Head of caudate nucleus (tissue), 42 donors: ENCODE measurements at places on chromosomes 3 and 15.

GRCh38 chr15:47412136-47412535, 305.2 kb upstream of the SEMA6D start:
- no peak for DNase-seq

GRCh38 chr3:58010562-58010961, 2.3 kb downstream of the FLNB start:
- no peak for DNase-seq

DNA sequence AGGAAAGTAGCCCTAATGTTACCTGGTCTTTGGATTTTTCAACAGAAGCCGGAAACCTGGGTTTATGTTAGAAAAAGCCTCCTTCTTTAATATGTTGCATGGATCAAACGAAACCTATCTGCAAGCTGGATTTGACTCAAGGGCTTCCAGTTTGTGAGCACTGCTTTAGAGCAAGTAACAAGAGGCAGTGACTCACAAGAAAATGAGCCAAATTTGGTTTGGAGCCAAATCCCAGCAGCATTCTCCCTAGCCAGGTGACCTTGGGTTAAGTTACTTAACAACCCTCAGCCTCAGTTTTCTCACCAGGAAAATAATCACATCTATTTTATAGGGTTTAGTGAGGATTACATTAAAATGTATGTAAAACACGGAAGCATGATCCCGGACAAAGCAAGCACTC, 215.2 kb upstream of the PRICKLE2 start:
- DNase-seq: no peak

GRCh38 chr3:50278880-50279224, at the start of gene LSMEM2:
Gene LSMEM2 (plus strand): TSS chr3:50279087. CDS start chr3:50279114, 27 bp downstream.
- no peak for DNase-seq

DNA sequence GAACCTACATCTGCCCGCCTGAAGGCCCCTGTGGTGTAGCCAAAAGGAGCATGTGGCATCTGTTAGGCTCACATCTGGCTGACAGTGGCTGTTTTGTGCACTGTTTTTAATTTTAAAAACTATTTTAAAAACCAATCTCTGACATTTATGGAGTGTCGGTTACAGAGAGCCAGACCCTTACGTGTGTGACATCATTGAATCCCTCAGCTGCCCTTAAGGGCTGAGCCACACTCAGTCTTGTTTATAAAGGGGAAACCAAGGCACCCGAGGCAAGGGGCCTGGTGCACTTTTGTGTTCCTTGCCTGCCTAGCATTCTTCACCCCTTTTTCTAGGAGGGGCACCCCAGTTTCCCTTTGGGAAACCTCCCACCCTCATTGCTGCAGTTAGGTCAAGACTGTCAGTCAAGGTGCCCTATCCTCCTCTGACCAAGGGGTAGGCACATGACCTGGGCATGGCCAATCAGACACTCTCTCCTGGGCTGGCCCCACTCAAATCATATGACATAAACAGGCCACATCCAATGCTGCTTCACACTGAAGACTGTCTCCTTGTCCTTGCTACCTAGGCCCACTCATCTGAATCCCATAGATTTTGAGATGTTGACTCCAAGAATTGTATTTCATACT, 105.3 kb downstream of the LSM3 start:
- DNase-seq: no peak

DNA sequence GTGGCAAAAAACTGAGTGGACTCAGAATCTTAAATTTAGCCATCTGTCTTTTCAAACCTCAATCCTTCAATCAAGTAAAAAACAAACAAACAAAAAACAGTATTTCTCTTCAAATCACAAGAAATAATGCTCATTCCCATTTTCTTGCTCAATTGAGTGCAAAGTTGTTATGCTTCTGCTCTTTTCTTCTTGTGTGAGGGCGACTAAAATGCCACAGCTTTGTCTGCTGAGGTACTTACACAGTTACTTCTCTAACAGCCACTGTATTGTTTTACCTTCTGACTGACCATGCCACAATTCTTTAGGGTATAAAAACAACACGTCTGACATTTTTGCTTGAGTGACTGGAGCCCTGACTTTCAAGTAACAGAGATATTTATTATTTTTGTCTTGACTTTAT, 617.4 kb downstream of the NAALADL2 start:
- no peak for DNase-seq

- DNase-seq: no peak
Measured at GRCh38 chr15:31925541-31925940, 104.8 kb upstream of the CHRNA7 start.

GRCh38 chr3:114454551-114455251, 160.9 kb downstream of the TIGIT start:
- peak; percentile 34 for DNase-seq

- no peak for DNase-seq
Measured at GRCh38 chr3:95813244-95813643, 1001.1 kb upstream of the EPHA6 start.

- DNase-seq: no peak
Measured at GRCh38 chr15:69848096-69848495, 249.6 kb downstream of the TLE3 start.

GRCh38 chr3:143464850-143465249, 345.3 kb downstream of the CHST2 start:
- DNase-seq: peak; percentile 8

DNA sequence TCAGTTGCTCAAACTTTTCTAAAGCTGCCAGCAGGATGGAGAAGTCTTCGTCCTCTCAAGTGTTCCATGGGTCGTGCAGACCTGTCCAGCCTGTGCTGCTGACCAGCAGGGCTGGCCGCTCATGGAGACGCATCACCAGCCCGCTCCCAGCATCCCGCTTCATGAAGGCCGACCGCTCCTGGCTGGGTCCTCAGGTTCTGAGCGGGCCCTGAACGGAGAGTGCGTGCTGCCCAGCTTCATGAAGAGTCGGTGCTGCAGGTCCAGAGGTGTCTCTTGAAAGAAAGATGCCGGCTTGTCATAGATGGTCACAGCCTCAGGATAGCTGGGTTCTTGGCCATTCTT, 75.8 kb upstream of the KCNAB1 start:
- DNase-seq: no peak

GRCh38 chr3:146780251-146780650, 175.1 kb upstream of the PLSCR5 start:
- no peak for DNase-seq

DNA sequence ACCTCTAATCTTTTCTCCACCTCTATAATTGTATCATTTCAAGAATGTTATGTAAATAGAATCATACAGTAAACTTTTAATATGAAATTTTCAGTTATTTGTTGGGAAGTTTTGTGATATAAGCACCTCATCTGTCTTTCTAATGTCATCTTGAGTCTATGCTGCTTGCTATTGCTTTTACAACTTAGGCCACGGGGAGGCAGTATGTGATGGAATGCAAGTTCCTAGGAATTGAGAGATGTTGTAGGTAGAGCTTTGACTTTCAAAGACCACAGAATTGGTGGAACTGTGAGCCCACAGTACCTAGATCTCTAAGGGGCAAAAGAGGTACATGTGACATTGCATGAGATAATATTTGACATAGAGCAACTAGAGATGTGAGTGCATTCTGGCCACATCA, 328.3 kb downstream of the MFSD1 start:
- DNase-seq: peak; percentile 26

GRCh38 chr3:114093596-114093995, 37.1 kb downstream of the QTRT2 start:
- peak; percentile 5 for DNase-seq

DNA sequence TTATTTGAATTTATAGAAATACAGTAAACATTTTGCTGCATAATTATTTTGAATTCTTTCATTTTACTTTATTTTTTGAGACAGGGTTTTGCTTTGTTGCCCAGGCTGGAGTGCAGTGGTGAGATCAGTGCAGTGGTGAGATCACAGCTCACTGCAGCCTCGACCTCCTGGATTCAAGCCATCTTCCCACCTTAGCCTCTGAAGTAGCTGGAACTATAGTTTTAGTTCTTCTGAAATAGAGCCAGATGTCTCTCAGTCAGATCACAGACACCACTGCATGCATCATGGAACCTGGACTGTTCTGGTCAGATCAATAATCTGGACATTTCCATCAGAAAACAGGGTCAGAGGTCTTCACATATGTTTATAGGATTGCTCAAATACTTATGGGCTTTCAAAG, 7.9 kb downstream of the RPLP1 start:
- no peak for DNase-seq

DNA sequence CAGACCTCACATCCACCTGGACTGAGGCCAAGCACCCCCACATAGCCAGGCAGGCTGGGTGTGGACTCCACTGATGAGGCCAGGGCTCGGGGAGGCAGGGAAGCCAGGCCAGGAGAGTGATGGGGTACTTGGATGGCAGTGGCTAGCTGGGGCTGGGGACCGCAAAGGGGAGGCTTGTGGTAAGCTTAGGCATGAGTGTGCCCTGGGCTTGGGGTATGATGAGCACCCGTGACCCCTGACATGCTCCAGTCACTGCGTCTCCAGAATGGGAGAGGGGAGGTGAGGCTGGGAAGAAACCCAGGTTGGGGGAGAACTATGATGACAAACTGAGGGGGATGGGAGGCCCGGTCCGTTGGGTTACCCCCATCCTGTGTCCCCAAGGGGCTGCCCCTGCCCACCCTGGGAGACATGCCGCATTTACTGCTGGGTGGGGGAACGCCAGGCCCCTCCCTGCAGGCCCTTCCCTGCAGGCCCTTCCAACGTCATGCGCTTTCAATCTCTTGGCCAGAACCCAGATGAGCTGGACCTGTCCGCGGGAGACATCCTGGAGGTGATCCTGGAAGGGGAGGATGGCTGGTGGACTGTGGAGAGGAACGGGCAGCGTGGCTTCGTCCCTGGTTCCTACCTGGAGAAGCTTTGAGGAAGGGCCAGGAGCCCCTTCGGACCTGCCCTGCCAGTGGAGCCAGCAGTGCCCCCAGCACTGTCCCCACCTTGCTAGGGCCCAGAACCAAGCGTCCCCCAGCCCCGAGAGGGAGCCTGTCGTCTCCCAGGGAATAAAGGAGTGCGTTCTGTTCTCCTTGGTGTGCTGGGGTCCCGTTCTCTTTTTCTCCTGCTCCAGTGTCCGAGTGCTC, 34.1 kb downstream of the TSPAN3 start:
- DNase-seq: peak; percentile 41

DNA sequence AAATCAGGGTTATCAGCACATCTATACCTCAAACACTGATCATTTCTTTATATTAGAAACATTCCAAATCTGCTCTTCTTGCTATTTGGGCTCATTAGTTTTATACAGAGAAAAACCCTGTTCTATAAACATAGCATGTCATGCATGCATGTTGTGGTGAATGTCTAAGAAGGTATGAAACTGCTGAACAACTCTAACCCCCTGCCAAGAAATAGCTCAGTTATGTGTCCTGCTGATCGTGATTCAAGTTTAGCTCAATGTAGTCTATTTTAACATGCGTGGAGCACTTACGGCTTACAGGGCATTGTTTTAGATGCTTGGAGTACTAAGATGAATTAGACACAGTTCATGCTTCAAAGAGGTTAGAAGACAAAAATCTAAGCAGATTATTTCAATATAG, 35.8 kb downstream of the MYH15 start:
- DNase-seq: no peak

DNA sequence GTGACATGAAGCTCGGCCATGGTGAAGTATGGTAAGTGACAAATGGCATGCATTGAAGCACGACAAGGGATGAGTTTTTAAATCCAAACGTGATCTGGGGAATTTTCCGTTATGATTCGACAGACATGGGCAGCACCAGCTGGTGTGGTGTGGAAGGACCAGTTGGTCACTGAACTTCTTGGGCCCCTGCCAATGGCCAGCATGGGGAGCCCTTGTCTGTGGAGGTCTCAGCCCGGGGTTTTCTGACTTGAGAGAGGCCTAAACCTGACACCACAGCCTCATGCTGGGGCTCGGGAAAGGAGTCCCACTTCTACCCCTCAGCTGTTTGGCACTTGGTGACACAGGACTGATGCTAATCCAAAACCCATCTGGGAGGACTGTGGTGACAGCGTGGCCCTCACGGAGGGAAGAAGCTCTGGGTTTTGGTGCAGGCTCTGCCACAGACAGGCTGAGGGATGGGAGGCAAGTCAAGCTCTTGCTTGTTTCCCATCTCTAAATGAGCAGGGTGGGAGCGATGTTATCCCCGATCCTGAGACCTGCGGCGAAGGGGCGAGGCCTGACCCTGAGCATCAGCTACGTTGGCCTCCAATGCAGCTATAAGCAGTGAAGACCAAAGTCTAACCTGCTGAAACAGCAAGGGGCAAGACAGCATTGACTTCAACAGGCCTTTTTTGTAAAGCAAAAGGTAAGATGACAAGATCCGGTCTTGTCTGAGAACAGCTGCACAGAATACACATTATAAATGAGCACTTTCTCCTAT, 69.5 kb downstream of the ATP1B3 start:
- no peak for DNase-seq

- no peak for DNase-seq
Measured at GRCh38 chr3:25555695-25556437, 108.8 kb downstream of the TOP2B start.

- DNase-seq: no peak
Measured at GRCh38 chr15:55819397-55820034, 76.6 kb upstream of the PRTG start.

GRCh38 chr3:112136046-112136445, 3.0 kb upstream of the GCSAM start:
- DNase-seq: no peak

GRCh38 chr3:29370021-29370420, 89.2 kb downstream of the RBMS3 start:
- DNase-seq: no peak

DNA sequence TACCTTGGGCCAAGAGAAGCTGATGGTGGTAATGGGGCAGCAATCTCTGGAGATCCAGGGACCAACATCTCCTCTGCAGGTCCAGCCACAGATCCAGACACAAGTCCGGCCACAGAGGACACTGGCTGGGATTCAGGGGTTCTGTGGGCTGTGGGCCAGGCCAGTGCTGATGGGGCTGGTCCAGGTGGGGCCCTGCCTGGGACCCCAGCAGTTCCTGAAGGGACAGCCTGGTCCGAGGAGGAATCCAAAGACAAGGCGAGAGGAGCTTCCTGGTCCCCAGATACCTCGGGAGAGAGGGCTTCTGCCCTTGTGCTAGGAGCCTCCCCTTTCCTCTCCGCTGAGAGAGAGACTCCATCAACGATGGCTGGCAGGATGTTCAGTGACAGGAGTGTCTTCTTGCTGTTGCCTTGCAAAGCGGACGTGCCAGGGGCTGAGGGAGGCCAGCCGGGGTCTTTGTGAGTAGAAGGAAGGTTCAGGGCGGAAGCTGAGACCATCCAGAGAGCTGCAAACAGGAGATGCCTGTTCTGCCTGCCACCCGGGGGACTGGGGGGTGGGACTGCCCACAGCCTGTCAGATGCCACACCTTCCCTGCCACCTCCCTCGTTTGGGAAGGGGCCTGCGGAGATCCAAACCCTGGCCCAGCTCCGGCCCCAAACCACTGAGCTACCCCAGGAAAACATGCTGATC, 24.5 kb upstream of the GOLGA6C start:
- no peak for DNase-seq

GRCh38 chr3:195815169-195815771, 3.5 kb upstream of the MUC4 start:
- no peak for DNase-seq

GRCh38 chr15:65971741-65971995, 102.4 kb downstream of the RAB11A start:
- DNase-seq: no peak

- DNase-seq: no peak
Measured at GRCh38 chr15:72820278-72820677, 36.7 kb upstream of the ADPGK start.
